AG04449 (cell line): ENCODE measurements at places on chromosomes 4 and X.
A peak's percentile ranks its signal among the peaks of the same experiment; 100 is the strongest.

GRCh38 chrX:150790021-150790420, 96.8 kb downstream of the MTMR1 start:
- no peak for DNase-seq

DNA sequence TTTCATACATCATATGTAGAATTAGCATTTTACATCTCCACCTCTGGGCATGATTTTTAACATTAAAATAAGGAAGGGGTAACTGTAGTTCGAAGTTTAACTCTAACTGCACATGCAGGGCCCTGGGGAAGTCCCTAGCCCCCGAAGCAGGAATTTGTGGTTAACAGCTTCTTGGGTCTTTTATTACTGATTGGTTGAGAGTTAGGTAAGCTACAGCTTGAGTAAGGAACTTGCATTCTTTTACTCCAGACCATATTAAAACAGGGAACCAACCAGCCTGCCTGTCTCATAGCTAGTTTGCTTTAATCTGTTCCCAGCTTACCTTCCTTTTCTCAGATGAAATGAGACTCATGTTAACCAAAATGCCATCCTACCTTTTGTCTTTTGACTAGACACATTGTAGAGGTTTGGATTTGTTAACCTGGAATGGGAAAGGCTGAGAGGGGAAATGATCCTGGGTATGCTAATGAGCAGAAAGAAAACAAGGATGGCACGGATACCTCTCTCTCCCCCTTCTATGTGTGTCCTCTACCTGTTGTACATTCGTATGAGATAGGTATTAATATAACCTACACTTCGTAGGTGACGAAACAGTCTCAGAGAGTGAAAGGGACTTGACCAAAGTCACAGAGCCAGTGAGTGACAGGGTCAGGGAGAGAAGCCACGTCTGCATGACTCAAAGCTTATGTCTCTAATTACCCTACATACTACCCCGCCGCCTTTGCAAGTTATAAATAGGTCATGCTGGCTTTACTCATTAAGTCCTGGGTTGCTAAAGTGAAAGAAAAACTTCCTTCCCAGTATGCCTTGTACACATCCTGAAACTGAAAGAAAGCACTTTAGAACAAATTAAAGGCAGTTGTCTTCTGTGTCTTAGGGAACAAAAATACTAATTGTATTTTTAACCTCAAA, 119.5 kb upstream of the AFF2 start:
- no peak for DNase-seq

DNA sequence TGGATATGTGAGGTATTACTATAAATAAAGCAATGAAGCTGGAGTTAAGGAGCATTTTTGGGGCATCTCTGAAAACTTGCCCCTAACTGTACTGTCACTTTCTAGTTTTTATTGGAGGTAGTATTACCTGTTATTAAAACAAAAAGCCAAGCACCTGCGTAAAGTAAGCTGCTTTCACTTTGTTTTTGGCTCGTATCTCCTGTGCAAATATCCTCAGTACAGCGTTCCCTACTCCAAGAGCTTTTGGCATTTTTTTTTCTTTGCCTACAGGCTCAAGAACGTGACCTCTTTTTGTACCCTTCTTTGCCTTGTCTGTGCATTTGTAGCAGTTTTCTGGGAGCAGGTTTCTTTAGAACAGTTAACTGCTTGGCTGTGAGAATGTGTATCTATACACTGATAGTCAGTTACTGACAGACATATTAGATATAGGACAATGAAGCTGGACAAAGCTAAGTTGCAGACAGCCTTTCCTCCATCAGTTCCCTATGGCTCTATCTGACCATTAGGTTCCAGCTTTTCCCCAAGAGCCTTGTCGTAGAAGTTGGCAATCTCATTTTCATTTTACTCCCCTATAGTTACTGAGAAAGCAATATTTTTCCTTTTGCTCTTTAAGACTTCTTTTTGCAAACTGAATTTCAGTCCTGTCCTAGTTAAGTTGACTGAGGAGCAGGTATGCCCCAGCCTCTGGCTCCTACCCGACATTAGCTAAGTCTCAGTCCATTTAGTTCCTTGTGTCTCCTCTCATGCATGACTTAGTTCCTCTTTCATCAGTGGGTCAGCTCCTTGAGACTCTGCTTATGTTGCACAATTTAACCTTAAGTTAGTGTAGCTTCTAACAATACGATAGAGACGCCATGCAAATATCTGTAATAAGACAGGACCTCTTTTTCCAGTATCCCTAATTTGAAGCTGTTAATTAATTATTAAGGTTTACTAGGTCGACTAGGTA, 71.5 kb upstream of the HPRT1 start:
- DNase-seq: no peak

DNA sequence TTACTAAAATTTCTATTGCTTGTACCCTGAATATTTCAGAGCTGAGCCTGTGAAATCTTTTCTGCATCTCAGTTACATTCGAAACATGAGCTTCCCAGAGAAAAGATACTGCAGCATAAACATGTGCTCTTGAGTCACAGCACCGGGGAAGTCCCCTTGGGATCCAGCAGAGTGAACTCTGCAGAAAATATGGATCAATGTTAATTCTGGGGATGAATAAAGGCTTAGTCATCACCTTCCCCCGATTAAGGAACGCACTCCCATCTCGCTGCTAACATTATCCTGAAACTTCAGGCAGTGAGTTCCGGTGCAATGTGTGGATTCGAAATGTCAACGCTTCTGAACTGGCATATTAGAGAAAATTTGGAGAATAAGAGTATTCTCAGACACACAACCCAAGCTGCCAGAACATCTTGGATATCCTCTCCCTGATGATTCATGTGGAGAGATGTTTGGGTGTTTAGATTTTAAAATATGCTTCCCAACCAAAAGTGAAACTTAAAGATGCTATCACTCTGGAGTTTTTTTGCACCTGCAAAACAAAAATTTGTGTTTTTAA, 90.8 kb downstream of the IRF2 start:
- peak; percentile 92 for DNase-seq

GRCh38 chrX:85994797-85995196, 52.6 kb downstream of the CHM start:
- no peak for DNase-seq

- no peak for DNase-seq
These were observed 80.5 kb downstream of the ZNF330 start for GRCh38 chr4:141301216-141301615.

DNA sequence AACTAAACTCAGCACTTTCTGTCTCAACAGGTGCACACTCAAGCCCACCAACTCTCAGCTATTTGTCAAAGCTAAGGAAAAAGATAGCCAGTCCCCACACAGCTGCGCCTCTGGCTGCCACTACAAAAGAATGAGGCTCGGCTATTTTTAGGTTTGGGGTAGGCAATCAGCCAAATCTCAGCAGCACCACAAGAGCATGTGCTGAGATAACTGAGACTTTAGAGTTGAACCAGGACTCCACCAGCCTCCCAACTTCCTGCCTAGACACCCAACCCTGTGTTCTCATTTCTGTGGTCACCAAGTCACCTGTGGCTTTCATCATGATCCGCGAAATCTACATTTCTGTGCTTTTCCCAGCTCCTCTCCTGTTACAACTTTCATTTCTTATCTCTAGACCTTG, 28.0 kb downstream of the DMD start:
- no peak for DNase-seq

- no peak for DNase-seq
These were observed 48.6 kb upstream of the MCUB start for GRCh38 chr4:109511414-109511813.

DNA sequence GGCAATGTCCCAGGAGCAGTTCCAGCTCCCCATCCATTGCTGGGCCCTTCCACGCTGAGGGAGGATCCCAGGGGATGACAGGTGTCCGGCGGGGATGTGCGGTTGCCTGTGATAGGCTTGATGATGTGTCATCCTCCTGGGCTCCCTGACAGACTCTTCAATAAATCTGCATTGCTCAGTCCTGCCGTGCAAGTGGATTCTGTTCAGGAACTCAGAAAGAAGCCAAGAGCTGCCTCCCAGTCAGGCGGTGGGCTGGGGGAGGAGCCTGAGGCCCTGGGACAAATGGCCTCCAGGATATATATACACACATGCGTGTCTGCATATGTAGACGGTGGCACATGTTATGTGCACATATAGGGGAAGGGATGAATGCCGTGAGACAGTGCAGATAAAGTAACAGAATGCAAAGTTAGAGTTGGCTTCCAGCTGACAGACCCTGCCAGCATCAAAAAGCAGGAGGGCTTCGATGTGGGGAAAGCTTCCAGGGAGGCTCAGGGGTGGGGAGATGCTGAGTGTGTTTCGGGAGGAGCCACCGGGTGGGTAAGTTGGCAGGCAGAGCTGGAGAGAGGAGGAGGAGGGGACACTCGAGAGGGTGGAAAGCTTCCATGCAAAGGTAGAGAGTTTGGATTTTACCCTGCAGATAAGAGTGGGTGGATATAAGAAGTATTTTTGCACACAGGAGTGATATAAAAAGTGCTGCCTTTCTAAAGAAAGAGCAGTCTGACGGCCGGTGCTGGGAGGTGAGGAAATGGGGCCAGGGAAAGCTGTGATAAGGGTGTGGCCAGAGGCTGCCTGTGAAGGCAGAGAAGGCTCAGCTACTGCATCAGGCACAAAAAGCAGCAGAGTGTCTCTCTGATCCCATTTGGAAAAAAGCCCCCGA, 28.5 kb upstream of the CRMP1 start:
- no peak for DNase-seq

- no peak for DNase-seq
These were observed 10.7 kb downstream of the MED12 start for GRCh38 chrX:71128915-71129765.

GRCh38 chr4:188005561-188005960, 10.0 kb downstream of the ZFP42 start:
- DNase-seq: no peak

- DNase-seq: no peak
These were observed 6.9 kb downstream of the CYTL1 start for GRCh38 chr4:5012244-5012898.

DNA sequence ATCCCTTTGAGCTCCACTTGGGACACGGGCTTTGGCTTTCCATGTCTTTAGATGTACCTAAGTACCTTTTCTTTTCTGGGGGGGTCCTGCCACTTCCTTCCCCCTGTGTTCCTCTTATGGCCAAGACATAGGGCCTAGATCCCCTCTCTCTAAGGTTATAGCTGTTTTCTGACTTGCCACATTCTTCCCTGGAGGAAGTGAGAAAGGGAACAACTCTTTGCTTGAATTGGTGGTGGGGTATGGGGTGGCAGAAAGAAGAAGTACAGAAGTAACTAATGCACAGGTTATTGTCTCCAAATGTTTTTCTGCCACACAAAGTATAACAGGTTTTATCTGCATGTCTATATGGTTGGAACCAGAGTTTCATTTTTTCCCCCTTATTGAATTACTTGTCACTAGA, 29.7 kb upstream of the DIPK2B start:
- DNase-seq: no peak

DNA sequence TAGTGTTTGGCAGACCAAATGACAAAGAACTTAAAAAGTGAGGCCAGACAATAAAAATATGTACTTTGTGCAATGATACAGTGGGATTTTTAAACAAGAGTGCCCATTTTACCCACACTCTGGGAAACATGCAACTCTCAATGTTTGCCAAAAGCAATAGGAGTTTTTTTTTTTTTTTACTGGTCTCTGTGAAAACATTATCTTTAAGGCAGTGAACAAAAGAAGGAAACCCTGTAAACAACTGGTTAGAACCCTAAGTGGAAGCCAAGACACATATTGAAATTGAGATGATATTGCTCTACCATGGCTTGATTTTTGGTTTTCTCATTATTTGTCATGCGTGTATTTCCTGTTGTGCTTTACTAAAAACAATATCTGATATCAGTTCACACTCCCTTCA, 67.2 kb upstream of the PPP3CA start:
- no peak for DNase-seq

DNA sequence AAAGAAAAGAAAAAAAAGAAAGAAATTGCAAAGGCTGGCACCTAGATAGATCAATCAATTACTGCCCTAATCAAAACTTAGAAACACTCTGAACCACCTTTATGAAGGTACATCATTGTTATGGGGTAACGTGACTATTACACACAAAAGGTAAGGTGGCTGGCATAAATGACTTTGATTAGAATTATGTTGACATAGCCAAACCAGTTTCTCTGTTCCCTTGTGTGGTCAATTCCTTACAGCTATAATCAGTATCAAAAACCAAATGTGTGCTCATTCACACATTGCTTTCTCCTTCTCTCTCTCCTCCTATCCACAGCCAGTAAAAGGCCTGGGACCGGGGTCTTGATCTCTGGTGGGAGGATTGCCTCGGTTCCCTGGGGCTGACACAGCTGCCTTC, 48.7 kb downstream of the RHOH start:
- no peak for DNase-seq

DNA sequence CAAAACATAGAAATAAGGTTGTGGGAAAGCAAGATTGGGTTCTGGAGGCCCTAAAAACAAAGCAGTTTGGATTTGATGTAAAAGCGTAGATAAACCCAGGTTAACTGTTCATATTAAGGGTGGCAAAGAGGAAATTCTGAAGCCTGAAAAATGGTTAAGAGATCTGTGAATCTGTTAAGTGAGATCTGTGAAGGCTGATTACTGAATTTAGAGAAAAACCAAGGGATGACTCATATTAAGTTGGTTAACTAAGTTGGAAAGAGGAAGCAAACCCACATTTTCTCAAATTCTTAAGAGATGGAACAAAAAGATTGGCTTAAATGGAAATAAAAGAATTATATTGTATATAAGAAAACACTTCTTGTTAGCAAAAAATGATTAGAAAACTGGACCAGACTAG, 22.8 kb downstream of the GPAT3 start:
- DNase-seq: no peak

DNA sequence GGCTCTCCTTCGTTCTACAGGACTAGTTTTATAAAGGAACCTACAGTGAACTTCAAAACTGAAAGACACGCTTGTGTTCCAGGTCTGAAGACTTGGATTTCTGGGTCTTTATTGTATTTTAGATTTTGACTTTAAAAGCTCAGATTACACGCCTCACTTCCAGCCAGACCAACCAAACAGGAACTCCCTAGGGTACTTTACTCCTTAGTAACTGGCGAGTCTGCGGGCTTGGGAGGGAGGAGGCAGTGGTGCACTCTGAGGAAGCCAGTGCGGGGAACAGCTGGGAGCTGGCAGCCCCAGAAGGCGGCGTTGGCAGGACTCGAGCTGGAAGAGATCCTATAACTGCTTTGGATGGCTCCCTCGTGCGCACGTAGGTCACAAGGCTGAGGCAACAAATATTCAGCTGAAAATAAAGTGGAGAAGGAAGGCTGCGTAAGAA, 391 bp upstream of the PHKA1 start:
- no peak for DNase-seq

- no peak for DNase-seq
These were observed 50.1 kb downstream of the RASGEF1B start for GRCh38 chr4:81421346-81422218.

DNA sequence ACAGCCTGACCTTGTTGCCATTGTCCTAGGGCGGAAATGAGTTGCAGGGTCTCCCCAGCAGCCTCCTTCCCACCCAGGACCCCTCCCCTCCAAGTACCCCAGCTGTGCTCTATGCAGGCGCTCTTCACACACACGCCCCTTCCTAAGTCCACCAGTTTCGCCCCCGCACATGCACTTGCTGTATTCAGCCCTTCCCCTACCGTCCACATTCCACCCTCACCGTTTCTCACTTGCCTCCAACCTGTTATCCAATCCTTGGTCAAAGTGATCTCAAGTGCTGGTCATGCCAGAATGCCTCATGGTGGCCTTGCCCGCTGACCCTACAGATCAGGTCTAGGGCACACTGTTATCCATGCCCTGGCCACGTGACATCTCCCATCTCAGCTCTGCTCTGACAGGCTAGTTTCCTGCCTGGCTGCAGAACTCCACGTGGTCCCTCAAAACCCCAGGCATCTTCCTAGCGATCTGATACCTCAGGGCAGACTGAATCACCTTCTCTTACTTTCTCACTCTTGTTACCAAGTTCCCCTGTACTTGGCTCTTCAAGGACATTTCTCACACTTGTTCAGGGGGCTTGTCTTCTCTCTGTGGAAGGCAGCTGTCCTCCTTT, 39.7 kb downstream of the NSG1 start:
- no peak for DNase-seq

GRCh38 chrX:123450222-123450621, 266.1 kb downstream of the GRIA3 start:
- DNase-seq: no peak
